G401 (cell line): ENCODE measurements at places on chromosomes 11 and 22. TPM values are rescaled to one million over a fixed set of nuclear protein-coding genes. Genes with fewer than 3 reads are reported as not detected.

Gene APOBEC3C
- 1.7 and 2.9 TPM in 2 replicates for total RNA-seq

Gene CCDC82
- total RNA-seq: 5.5 and 7.1 TPM in 2 replicates

Gene OR51B4
- total RNA-seq: not detected in 2 replicates

Gene POGLUT3
- 21.7 and 40.1 TPM in 2 replicates for total RNA-seq

Gene RHOD
- not detected in 2 replicates for total RNA-seq

Gene RSF1
- 14.9 and 31.4 TPM in 2 replicates for total RNA-seq

Gene GUCY1A2
- 7.6 and 13.8 TPM in 2 replicates for total RNA-seq

Gene SCN4B
- total RNA-seq: not detected in 2 replicates

Gene OR5A1
- total RNA-seq: not detected in 2 replicates

Gene PVALB
- total RNA-seq: not detected in 2 replicates

Gene CREB3L1
- 2.4 and 7.2 TPM in 2 replicates for total RNA-seq

Gene LAMTOR1
- total RNA-seq: 185 and 194 TPM in 2 replicates

Gene SEPTIN3
- total RNA-seq: 1.2 and 2.4 TPM in 2 replicates

Gene SLC15A3
- total RNA-seq: 0.55 TPM in 1 of 2 replicates, not detected in the other

Gene INPP5J
- total RNA-seq: 0.74 and 3.0 TPM in 2 replicates

Gene FOSL1
- 23.6 and 30.8 TPM in 2 replicates for total RNA-seq

Gene TTC38
- 28.2 and 37.7 TPM in 2 replicates for total RNA-seq

Gene GSTT2B
- total RNA-seq: not detected in 2 replicates

Gene MMP1
- total RNA-seq: 17.7 and 21.5 TPM in 2 replicates

Gene KCNJ1
- total RNA-seq: not detected in 2 replicates

Gene CNTN5
- not detected in 2 replicates for total RNA-seq

Gene LRRC4C
- total RNA-seq: not detected in 2 replicates

Gene MMP7
- total RNA-seq: not detected in 2 replicates

Gene CEP126
- 0.07 and 1.1 TPM in 2 replicates for total RNA-seq

Gene OR51I1
- not detected in 2 replicates for total RNA-seq

Gene MRGPRG
- not detected in 2 replicates for total RNA-seq

Gene VPREB3
- not detected in 2 replicates for total RNA-seq

Gene NRXN2
- 16.7 and 24.1 TPM in 2 replicates for total RNA-seq

Gene RTN4RL2
- 2.9 TPM in 1 of 2 replicates, not detected in the other for total RNA-seq

Gene RAB3IL1
- total RNA-seq: 12.4 and 19.0 TPM in 2 replicates

Gene FAM118A
- total RNA-seq: 11.0 and 38.4 TPM in 2 replicates

Gene TMEM151A
- 2.8 TPM in 1 of 2 replicates, not detected in the other for total RNA-seq

Gene MFNG
- 3.3 and 10.6 TPM in 2 replicates for total RNA-seq

Gene BTG4
- total RNA-seq: 1.4 and 8.1 TPM in 2 replicates

Gene MMP3
- not detected in 2 replicates for total RNA-seq

Gene EXPH5
- total RNA-seq: 3.6 and 6.5 TPM in 2 replicates

Gene NPTXR
- 5.6 and 8.8 TPM in 2 replicates for total RNA-seq

Gene TCN2
- total RNA-seq: 12.9 and 17.1 TPM in 2 replicates

Gene RPL27A
- total RNA-seq: 1,481 and 2,040 TPM in 2 replicates

Gene GRIK4
- 0.37 and 0.51 TPM in 2 replicates for total RNA-seq

Gene OR51E2
- not detected in 2 replicates for total RNA-seq

Gene MGAT3
- 13.8 and 18.6 TPM in 2 replicates for total RNA-seq

Gene SLC22A6
- total RNA-seq: not detected in 2 replicates

Gene TRPM5
- total RNA-seq: not detected in 2 replicates

Gene CABP4
- not detected in 2 replicates for total RNA-seq

Gene OR8A1
- not detected in 2 replicates for total RNA-seq

Gene ENTHD1
- not detected in 2 replicates for total RNA-seq

Gene CD6
- total RNA-seq: not detected in 2 replicates
